HFFc6 (cell line): ENCODE measurements at places on chromosomes 3 and 15.

GRCh38 chr3:156816091-156816793 is 9.9 kb upstream of the LEKR1 start:
- peak; percentile 58 for DNase-seq

GRCh38 chr3:8911781-8912180 is 51.5 kb downstream of the RAD18 start:
- no peak for DNase-seq

DNA sequence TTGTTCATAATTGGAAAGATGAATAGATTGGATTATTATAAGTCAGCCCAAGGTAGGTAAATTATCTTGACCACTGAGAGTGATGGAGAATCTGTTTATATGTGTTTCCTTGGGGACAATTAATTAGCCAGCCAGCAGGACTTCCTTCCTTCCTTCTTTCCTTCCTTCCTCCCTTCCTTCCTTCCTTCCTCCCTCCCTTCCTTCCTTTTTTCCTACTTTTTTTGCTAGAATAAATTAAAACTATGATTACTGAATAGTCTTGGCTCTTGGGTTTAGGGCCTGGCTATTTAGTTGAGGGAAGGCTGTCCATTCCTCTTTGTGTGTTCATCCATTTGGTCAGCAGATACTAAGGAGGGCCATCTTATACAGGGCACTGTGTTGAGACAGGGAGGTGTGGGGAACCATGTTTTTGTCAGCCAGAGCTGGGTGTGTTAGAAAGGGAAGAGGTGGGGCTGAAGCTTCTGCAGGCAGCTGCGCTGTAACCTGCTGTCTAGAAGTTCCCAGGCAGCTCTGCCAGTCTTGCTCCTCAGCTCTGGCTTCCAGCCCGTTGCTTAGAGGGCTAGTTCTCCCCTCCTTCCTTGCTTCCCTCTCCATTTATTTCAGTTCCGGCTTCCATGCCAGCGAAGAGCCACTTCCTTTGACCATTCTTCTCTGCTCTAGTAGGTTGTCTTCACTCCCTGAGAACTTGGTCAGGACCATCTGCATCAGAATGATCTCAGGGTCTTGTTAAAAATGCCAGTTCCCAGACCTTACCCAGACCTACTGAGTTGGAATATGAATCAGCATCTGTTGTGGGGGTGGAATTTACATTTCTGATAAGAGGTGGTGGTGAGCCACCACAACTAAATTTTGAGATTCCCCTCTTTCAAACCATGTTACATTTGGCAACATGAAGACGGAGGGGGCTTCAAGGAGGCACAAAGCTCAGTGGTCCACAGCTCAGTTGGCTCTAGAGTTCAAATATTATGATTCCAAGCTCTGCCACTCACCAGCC is 113.9 kb downstream of the DGKG start:
- no peak for DNase-seq

DNA sequence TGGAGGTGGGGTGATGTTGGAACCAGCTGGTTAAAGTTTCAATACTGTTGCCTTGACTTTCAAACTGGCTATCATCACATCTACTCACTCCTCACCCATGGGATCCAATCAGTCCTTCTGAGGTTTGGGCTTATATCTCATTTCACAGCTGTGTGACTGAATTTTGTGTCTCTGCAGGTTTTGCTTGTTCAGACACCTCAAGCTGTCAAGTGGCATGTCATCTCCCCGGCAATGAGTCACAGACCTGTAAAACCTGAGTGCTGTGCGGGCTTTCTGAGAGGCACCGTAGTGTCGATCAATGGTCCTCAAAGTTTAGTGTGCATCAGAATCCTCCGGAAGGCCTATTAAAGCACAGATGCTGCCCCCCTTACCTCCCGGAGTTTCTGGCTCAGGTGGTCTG is 86.4 kb upstream of the RORA start:
- no peak for DNase-seq

GRCh38 chr3:195461594-195462307 is 18.9 kb upstream of the ACAP2 start:
- DNase-seq: no peak

DNA sequence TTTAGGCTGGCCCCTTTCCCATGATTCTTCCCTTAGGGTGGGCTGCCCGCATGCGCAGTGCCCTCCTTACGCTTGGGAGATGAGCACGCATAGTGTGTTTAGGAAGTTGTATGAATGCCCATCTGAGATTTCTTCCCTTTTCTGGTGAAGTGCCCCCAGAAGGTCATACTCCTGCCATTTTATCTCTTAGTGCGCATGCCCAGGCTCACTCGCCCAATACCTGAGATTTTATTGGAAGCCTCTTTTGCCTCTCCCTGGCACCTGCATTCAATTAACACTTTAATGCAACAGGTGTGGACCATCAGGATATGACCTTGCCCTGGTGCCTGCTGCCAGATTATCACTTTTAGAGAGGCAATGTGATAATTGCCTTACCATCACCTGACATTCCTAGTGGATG is 36.6 kb downstream of the MKRN3 start:
- DNase-seq: no peak

DNA sequence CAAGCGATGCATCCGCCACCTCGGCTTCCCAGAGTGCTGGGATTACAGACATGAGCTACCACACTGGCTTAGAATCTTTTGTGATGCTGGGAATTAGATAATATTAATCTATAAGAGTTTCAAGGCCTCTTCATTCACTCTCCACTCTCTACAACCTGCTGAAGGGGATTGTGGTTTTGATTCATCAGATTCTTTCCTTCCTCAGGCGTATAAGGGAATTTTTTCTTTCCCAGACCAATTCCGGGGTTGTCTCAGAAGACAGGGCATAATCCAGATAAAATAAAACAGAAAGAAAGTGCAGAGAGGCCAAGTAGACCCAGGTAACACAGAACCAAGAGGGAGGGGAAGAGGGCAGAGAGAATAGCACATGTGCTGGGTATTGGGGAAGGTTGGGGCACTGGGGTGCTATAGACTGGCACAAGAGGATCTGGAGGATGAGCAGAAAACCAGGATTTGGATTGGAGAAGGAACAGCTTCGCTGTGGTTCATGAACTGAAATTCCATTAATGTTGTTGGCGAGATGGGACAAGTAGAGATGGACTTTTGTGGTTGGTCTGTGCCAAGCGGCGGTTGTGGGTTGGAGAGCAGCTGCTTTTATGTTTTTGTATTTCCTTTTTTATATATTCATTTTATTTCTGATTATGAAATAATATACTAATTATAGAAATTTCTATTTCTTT is 12.8 kb downstream of the ARL6IP5 start:
- no peak for DNase-seq

GRCh38 chr3:119550192-119550910 is 9.1 kb downstream of the CD80 start:
- no peak for DNase-seq

DNA sequence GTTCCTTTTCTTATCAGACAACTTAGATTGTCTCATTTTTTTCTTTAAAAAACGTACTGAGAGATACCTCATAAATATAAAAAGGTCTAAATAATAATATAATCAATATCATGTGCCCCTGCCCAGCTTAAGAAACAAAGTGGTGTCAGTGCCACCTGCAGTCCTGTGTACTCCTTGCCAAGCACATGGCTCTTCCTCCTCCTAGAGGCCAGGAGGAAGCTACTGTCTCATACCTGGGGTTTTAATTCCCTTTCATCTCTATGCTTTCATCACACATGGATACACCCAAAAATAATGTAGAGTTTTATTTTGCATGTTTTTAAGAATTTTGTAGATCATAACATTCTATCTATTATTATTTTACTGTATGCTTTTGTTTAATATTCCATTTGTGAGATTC is 98.6 kb upstream of the C15orf61 start:
- no peak for DNase-seq

GRCh38 chr3:25663869-25664811 is 567 bp downstream of the TOP2B start:
- DNase-seq: peak; percentile 30

DNA sequence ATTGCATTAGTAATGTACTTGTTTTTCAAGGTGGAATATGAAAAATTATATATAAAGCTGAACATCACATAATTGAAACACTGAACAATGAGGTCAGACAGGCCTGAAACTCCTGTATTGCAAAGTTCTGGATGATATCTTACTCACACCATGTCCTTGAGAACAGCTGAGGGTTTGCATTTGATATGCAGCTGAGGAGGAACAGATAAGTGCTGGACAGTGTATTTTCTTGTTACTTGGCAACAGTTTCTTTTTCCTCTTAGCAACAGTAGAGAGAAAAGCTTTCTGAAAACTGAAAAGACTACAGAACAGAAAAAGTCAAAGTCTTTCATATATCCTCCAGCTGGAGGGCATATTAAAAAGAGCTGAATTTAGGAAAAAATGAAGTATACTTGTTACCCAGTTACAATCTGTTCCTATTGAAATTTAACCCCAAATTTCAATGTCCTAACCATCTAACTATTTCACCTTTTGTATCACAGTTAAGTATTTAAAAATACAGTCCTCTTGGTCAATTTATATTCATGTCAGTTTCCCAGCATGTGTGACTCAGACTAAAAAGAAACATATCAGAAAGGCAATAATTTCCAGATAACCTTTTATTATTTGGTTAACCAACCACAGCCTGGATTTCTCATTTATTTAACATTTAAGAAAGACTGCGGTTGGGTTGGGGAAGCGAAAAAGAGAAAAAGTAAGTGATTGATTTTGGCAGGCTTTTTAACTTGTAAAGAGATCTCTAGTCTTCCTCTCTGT is 733.0 kb upstream of the DPPA4 start:
- DNase-seq: peak; percentile 31

DNA sequence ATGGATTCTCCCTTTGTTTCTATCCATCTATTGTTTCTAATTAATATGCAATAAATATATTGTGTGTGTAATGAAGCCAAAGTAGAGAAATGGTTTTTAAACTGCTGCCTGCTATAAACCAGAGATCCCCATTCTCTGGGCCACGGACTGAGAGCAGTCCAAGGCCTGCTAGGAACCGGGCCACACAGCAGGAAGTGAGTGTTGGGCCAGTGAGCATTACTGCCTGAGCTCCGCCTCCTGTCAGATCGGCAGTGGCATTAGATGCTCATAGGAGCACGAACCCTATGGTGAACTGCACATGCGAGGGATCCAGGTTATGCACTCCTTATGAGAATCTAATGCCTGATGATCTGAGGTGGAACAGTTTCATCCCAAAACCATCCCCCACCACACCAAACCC is 85.2 kb upstream of the POMGNT2 start:
- DNase-seq: no peak

DNA sequence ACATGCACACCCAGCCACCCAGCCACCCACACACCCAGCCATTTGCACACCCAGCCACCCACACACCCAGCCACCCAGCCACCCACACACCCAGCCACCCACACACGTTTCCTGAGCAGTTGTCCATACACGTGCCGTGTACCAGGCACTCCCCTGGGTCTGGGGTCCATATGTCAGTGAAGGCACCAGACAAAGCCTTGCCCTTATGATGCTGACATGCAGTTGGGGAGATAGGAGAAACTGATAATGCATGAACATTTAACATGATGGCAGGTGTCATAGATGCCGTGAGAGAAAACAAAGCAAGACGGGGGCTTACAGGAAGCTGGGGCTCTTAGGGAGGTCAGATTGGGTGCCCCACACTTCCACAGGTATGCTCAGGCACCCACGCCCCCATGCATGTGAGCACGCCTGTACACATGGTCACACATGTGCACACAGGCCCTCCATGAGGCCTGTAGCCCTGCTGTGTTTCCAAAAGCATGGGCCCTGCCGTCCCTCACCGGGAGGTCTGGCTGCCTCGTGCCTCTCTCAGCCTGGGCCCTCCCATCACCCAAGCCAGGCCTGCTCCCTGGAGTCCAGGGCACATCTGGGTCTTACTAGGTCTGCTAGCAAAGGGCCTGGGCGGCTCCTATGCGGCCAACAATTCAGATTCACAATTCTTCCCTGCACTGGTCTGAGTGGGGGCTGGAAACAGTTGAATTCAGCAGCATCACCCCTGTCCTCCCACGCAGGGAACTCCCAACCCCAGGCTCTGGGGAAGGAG is 3.6 kb upstream of the DNAJB8 start:
- DNase-seq: no peak

GRCh38 chr3:39121621-39122020 is 14.1 kb downstream of the TTC21A start:
- no peak for DNase-seq

DNA sequence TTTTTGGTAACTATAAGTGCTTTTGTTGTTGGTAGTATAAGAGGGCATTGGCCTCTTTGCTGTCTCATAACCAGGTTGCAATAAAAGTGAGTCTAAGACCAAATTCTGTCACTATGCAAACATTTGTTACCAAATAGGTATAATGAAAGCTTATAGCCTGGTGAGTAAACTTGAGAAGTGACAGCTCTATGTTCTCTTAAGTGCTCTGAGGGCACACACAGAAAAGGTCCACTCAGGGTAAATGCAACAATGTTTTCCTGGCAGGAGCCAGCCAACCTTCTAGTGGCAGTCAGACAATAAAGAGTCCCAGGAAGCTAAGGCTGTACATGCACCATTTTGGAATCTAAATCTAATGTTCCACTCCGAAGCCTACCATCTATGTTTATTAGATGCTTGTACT is 262.1 kb upstream of the TGFBR2 start:
- DNase-seq: no peak

DNA sequence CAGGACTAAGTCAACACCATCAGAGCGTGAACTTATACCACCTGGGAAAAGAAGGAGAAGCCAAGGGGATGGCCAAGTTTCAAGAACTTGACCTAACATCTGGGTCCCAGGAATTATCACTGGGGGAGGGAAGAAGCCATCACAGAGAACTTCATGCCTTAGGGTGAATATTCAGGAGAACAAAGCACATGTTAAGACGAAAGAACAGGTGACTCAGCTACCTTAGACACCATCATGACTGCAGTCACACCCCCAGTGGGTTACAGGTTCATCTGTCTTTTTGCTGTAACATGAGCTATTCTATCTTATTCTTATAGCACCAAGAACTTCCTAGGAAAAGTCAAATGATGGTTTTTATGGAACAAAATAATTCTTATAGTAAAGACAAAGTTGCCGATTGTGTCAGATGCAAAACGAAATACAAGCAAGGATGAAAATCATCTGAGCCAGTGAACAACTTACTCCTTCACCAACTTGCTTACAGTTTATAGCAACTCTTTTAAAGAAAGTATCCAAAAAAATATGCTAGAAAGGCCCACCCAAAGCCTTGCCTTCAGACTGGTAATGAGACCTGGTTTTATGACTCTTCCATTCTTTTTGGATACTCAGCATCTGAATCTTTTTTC is 72.0 kb downstream of the TPRA1 start:
- DNase-seq: no peak

DNA sequence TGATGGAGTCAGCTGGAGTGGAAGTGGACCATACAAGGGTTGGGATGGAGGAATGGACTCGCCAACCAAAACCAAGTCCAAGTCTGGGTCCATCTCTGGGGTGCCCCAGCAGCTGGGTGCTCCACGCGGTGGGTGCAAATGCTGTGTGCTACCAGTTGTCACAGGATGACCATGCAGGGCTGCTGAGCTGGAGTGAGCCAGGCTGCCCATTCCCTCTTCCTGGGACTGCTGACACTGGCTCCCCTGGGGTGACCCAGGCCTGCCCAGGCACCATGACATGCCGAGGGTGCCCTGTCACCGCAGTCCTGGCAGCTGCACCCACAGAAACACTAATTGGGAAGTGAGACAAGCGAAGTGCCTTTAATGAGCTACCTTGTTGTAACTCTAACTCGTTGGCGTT is 140.2 kb downstream of the TPRA1 start:
- DNase-seq: no peak
